Left kidney (tissue), 8 donors: ENCODE measurements at places on chromosomes 16 and 17. TPM values are rescaled to one million over a fixed set of nuclear protein-coding genes. Genes with fewer than 3 reads are reported as not detected.

DNA sequence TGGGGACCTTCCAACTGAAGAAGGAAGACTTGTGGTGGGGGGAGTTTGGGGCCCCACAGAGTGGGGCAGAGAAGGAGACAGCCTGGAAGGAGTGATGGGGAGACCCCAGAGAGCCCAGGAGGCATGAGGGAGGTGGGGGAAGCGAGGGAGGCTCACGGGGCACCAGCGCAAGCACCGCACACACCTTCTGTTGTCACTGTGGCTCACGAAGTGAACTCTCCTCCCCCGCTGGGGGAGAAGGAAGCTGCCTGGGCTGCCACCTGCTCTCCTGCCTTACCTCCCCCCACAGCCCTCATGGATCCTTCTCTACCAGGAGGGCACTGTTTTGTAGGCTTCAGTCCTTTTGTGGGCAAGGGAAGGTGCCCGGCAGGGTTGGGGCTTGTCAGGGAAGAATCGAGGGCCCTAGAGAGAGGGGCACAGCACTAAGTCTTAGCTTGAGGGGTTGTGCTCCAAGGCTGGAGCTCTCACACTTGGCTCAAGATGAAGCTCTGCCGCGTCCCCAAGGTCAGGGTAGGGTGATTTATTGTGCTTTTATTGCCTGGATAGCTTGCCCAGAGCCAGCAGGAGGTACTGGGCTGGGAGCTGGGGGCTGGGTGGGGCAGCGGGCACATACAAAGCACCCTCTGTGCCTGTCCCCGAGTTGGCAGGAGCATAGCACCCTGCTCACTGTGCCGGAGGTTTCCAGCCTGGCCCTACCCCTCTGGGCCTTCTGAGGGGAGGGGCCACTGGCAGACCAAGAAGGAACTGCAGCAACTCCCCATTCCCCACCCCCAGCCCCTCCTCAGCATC, 4.6 kb upstream of the STARD3 start:
- no peak for DNase-seq

- peak; percentile 73 for DNase-seq
Observed at GRCh38 chr16:3520413-3520812, 19.6 kb downstream of the CLUAP1 start.

DNA sequence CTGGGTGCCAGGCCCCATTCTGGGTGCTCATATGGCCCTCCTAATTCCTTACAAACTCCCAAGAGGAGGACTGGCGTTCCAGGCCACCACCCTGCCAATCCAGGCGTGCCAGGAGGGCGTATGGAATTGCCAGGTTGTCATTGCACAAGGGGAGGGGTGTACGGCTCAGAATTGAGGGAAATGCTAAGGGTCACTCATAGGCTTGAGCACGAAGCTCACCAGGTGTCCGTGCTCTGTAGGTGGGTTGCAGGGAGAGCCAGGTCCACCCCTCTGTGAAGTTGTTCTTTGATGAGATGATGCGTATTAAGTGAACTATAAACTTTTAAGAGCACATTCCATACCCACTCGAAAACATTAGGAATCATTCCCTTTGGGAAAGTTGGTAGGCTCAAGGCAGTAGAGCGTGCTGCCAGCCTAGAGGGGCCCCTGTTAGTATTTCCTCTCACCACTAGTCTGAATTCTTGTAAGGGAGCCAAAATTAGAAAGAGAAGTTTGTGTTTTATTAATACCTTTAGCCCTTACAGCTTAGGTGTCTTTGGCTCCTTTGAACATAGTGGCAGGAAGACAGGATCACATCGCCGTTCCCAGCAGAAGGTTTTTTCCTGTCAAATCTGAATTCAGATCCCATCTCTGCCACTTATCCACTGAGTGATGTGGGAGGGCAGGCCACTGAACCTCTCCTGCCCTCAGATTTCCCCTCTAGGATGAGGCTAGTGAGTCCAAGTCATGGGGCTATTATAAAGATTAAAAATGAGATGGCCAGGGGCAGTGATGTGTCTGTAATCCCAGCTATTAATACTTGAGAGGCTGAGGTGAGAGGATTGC, 38.7 kb upstream of the NFAT5 start:
- DNase-seq: no peak

DNA sequence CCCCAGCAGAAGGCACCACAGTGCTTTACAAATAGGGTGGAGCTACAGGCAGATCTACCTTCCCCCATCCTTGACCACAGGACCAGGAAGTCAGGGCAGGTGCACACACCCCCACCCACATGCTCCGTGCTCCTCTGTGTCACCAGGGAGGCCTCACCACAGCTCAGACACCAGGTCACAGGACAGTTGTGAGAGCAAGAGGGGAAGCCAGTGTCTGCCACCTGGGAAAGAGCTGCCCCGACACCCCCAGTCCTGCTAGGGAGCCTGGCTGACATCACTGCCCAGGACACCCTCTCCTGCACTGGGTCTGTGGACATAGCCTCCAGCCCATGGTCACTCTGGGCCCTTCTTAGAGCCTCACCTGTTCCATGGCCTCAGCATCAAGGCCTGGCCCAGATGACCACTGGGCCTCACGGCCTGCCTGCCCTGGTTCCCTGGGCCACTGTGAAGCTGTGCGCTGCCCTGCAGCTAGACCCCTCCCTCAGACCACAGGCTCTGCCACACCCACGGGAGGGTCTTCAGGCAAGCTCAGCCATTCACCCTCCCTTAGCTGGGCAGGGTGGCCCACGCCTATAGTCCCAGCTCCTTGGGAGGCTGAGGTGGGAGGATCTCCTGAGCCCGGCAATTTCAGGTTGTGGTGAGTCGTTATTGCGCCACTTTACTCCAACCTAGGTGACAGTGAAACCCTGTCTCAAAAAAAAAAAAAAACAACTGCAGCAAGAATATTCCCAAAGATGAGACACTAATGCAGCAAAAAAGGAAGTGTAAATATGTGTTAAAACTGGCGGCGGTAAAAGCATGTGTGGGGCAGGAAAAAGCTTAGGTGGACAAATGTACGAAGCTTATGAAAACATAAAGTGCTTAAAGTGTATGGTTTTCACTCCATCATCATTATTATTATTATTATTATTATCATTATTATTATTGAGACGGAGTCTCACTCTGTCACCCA, 14.2 kb downstream of the POLR3K start:
- no peak for DNase-seq

DNA sequence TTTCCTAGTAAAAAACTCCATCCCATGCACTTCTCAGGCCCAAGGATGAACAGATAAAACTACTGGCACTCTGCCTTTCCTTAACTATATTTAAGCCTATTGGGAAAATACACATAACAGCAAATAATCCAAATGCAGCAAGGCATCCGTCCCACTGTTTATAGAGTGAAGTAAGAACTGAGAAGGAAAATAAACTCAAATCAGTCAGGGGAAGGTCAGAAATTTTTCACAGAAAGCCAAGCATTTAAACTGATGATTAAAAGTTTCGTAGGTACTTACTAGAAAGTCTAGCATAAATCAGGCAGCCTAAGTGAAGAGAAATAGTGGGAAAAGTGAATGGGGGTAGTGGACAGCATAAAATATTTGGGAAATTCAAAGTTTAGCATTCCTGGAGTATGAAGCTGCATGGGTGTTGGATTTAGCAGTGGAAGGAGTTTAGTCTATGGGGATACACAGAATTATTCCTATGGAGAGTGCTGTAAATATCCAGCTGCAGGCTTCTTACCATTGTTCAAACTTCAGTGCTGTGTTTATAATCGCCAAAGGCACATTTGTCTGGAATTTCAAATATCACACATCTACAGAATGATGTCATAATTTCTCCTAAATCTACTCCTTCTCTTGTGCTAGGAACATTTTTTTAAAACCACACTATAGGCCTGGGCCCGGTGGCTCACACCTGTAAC, 1131.0 kb upstream of the GOT2 start:
- DNase-seq: no peak

- peak; percentile 20 for DNase-seq
Observed at GRCh38 chr17:74601944-74602572, 10.0 kb upstream of the CD300LD start.

GRCh38 chr16:17556276-17557052, 85.7 kb upstream of the XYLT1 start:
- DNase-seq: no peak

- no peak for DNase-seq
Observed at GRCh38 chr16:54482892-54483574, 196.4 kb upstream of the IRX3 start.

- no peak for DNase-seq
Observed at GRCh38 chr16:27152121-27152520, 51.2 kb upstream of the KDM8 start.

DNA sequence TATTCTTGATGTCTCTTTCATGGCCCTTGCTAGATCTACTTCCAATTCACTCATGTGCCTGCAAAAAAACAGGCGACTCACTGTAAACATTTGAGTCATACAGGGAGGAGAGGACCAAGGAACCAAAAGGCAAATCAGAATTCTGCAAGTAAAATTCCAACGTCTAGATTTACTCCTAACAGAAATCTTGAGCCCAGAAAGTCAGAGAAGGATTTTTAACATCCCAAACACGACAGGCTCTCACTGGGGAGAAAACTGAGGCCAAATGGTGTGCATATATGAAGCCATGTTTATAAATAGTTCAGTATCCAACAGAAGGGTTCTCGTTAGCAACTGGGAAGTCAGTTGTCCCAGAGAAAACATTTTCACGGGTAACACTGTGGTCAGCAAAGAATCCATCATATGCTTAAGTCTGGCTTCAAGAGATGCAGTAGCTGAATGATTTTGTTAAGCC, 40.1 kb downstream of the LITAF start:
- DNase-seq: no peak

GRCh38 chr16:51243936-51244436, 92.9 kb upstream of the SALL1 start:
- DNase-seq: no peak

DNA sequence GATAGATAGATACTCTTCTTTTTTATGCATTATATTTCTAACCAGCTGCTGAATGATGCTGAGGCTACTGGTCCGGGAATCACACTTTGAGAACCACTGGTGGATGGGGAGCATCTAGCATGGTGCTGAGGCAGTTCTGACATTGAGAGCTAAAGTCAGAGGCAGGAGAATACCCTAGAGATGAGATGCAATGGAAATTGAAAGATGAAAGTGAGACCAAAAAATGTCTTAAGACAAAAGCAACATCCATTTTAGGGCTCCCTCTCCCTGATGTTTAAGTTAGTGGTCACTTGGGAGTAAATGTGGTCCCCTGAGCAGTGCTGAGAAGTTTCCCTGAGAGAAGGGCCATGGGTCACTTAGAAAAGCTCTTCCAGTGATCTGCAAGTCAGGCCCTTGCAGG, 6.8 kb downstream of the PCTP start:
- no peak for DNase-seq

DNA sequence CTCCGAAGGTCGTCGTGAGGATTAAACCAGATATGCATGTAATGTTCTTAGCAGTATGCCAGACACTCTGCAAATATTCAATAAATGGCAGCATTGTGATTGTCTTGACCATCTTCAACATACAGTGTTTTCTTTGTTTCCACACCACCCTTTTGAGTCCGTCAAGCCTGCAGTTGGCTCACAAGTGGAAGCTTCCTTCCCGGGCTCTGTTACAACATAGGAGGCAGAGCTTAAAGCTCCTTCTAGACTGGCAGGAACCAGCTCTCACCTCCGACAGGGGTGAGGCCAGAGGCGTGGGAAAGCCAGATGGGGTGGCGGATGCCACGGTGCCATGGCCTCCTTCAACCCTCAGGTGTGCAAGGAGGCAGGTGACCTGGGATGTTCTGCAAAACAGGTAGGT, 138.3 kb downstream of the FOXL1 start:
- no peak for DNase-seq

- DNase-seq: peak; percentile 42
Observed at GRCh38 chr16:53945996-53946395, 242.0 kb downstream of the FTO start.

- DNase-seq: no peak
Observed at GRCh38 chr17:64423881-64424280, 25.0 kb upstream of the MILR1 start.

DNA sequence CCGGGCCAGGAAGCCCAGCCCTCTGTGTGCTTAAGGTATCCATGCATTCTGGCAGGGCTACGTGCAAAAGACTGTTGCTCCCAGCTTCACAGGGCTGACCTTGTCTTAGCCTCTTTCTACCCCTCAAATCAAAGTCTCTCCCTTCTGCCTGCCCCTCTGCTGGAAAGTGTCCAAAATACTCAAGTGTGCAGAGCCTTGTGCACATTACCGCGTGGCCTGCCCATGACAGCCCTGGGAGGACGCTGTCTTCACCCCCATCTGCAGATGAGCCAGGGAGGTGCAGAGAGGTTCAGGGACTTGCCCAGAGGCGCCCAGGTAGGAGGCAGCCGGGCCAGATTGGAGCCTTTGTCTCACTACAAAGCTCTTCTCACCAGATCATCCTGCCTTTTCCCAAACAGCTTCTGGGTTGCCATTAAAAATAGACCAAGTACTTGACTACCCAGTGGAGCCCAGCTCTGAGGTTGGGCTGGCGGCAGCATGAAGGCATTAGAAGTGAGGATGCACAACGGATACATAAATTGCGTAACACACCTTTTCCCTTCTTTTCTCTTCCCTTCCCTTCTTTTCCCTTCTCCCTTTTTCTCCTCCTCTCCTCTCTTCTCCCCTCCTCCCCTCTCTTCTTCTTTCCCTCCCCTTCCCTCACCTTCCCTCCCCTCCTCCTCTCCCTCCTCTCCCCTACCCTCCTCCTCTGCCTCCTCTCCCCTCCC, 3.5 kb downstream of the CACNG4 start:
- DNase-seq: no peak

GRCh38 chr17:33647956-33648355, 354.9 kb upstream of the ASIC2 start:
- peak; percentile 17 for DNase-seq

GRCh38 chr16:73823205-73823849, 473.3 kb upstream of the PSMD7 start:
- DNase-seq: no peak

DNA sequence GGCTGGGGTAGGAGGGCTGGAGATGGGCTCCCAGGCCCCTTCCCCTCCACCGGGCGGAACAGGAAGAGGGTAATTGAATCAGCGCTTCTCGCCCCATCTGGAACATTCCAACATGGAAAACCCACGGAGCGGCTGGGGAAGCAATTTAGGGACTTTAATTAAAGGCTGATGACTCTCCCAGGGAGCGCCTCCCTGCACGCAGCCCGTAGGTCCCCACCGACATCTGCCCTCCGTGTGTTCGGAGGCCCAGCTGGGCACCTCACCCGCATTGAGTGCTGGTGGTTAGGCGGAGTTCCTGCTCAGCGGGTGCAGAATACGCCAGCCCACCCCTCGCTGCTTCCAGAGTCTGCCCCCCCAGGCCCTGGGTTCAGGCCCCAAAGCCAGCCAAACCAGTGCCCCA, 10.0 kb downstream of the HS3ST6 start:
- DNase-seq: no peak

DNA sequence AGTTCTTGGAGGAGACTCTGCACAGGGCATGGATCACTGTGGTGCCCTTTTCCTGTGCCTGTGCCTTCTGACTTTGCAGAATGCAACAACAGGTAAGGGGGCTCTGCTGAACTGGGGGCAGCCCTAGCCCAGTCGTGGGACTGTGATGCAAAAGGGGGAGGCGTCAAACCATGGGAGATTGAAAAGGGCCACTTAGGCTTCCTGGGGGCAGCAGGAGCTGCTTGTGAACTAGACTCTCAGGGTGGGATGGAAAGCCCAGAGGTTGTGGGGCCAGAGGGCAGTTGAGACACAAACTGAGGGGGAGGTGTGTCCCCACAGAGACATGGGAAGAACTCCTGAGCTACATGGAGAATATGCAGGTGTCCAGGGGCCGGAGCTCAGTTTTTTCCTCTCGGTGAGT, 19.6 kb downstream of the ADGRG5 start:
- no peak for DNase-seq

GRCh38 chr16:4936181-4936990, 562 bp downstream of the PPL start:
- DNase-seq: no peak

EPX gene
- polyA plus RNA-seq: 0.90 TPM

RCVRN gene
- polyA plus RNA-seq: not detected

PNMT gene
- 1.7 TPM for polyA plus RNA-seq

NPIPB12 gene
- polyA plus RNA-seq: 97.6 TPM

ASIC2 gene
- polyA plus RNA-seq: 2.5 TPM

NPIPB9 gene
- polyA plus RNA-seq: 4.5 TPM

KCNH4 gene
- polyA plus RNA-seq: not detected
